ENCODE measurements at places on chromosomes 16 and 17.
A peak's percentile ranks its signal among the peaks of the same experiment; 100 is the strongest.

GRCh38 chr17:14616528-14616927, 315.6 kb downstream of the HS3ST3B1 start:
- DNase-seq, result peak; percentile 77

- no peak for DNase-seq
These were observed 57.2 kb upstream of the MGAT5B start for GRCh38 chr17:76810956-76811355.

DNA sequence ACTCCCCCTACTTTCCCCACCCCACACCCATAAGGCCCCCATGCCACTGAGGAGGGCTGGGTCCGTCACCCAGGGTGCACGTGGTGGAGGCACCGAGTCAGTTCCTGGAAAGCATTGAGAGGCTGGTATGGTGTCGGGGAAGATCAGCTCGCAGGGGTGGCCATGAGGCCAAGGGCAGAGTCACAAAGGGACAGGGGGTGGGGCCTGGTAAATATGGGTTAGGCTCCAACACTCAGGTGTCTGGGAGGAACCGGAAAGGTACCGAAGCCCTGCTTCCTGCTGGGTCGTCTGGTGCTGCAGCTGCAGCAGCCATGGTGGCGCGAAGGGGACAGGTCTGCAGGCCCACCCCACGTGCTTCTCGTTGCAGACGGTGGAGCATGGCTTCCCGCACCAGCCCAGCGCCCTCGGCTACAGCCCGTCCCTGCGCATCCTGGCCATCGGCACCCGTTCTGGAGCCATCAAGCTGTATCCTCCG, 30.2 kb downstream of the LLGL2 start:
- DNase-seq, result no peak

DNA sequence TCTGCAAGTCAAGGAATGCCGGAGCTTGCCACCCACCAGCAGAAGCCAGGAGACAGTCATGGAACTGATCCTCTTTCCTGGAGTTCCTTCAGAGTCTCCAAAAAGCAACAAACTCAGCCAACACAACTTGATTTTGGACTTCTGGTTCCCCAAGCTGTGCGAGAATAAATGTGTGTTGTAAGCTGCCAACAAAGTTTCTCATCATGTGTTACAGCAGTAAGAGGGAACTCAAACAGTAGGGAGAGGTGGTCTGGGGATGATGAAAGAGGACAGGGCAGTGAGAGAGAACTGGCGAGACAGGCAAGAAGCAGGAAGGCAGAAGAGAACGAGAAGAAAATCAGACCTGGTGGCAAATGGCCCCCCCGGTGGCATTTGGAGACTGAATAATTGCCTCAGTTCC, 204.9 kb downstream of the MAF start:
- no peak for DNase-seq

DNA sequence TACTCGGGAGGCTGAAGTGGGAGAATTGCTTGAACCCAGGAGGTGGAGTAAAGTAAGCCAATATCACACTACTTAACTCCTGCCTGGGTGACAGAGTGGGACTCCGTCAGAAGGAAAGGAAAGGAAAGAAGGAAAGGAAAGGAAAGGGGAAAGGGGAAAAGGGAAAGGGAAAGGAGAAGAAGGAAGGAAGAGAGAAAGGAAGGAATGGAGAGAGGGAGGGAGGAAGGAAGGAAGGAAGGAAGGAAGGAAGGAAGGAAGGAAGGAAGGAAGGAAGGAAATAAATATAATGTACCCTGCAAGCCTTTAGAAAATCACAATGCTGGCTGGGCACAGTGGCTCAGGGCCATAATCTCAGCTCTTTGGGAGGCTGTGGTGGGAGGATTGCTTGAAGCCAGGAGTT, 27.3 kb downstream of the SLC5A11 start:
- DNase-seq, result no peak

- no peak for DNase-seq
These were observed at the start of gene ASIC2 for GRCh38 chr17:33292981-33293867. Gene ASIC2, minus strand, starts transcription at chr17:33293295.

DNA sequence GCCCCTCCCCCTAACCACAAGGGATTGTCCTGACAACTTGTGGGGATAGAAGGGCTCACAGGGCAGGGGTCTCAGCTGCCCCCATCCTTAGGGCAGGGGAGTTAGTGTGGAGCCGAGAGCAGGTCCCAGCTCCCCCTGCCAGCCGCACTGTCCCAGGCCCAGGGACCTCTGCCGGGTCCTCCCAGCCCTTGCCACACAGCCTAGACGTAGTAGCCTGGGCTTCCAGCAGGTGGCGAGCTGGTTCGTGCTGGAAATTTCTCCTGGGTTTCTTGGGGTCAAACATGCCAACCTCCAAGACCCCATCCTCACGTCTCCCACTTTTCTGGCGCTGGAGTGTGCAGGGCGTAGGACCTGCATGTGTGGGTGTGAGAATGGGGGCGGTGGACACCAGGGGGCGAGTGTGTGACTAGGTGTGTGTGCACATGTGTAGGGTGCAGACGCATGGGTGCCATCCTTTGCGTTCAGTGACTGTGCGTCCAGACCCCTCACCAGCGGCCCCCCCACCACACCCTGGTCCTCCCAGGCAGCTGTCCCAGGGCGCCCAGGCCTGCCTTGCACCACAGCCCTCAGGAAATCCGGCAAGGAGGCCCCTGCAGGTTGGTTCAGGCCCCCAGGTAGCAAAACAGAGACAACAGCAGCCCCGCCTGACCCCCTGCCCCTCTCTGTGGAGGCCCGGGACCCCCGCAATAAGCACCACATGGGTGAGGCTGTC, 29.5 kb downstream of the SBK1 start:
- DNase-seq, result peak; percentile 20

GRCh38 chr16:28475221-28475620, 3.1 kb upstream of the NPIPB7 start:
- DNase-seq, result no peak

GRCh38 chr16:58264007-58264406, 30.8 kb downstream of the PRSS54 start:
- DNase-seq, result no peak

- DNase-seq, result no peak
These were observed 7.2 kb upstream of the NDRG4 start for GRCh38 chr16:58492735-58493134.

DNA sequence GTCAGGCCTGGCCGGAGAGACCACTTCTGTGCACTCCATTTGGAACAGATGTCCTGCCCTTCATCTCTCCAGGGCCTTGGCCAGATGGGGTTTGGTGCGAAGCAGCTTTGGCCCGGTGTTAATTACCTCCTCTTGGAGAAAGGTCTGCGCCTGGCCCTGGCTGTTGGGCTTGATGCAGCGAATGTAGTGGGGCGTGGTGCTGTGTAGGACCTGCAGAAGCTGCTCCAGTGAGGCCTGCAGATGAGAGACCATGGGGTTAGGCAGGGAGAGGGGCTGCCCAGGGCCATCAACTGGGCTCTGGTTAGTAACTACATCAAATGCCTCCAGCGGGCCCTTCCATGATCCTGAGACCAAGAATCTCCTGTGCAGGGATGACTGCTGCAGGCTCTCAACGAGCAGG, 18.7 kb downstream of the ZNHIT3 start:
- no peak for DNase-seq

DNA sequence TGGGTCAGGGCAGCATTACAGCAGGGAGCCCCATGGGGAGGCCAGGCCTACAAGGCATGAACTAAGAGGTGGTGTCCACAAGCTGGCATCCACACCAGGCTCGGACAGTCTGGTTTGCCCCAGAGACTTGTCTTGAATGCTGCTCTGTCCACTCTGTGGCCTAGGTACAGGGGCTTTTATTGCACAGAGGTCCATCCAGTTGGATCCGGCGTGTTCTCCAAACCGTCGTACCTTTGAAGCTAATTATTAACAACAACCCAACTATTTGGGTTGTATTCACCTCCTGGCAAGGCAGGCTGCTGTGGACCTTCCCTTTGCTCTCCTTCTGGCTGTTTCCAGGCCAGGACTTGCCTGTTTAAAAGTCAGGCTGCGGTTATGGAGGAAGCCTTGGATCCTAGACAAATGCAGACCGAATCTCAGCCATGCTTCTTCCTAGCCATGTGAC, 123.4 kb downstream of the CLEC16A start:
- DNase-seq, result no peak

DNA sequence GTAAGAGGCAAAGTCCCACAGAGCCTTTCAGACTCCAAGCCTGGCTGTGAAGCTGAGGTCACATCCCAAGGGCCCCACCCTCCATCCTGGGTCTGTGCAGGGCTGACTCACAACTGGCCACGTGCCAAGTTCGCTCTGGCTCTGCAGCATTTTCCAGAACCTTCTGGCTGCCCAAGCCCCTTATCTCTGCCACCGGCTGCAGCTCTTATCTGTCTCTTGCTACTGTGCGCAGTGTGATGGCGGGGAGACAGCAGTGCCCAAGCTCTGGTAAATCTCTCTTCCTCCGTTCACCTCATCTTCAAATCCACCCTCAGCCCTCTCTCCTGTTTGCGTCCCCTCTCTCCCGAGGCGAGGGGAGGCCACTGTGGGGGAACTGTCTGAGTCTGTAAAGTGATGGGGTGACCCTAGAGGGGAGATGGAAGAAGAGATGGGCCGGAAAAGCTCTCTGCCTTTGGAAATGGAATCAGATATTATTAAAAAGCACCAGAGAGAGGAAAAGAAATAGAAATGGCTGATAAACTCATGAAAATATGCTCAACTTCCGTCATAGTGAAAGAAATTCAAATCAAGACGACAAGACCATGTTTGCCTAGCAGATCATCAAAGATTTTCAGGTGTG, 162.7 kb upstream of the CDC42EP4 start:
- peak; percentile 21 for DNase-seq

DNA sequence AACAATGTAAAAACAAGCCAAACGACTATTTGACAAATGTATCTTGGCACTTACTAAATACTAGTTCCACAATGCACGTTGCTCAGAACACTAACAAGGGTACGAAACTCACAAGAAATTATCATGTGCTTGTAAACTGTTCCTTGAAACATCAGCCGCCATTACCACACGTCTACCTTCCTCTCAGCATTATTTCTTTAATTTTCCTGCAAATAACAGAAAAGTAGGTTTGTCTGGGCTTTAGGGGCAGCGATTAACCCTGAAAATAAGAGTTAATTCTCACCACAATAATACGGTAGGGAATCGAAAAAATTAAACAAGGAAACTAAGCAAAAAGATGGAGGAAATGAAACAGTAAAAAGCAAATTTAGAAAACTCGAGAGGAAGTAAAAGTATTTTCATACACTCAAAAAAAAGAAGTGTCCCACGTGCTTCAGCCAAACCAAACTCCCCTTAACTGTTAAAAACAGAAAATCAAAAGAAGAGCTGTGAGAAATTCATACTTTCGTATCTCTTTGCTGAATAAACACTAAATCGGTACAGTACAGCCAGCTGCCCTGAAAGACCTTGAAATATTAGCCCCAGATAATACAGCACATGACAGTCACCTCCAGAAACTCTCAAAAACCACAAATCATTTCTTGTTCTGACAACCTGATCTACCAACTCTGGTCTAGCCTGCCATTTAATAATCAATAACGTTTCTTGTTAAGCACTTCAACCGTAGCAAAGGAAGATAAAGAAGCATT, 1.2 kb downstream of the ARHGAP17 start:
- no peak for DNase-seq

DNA sequence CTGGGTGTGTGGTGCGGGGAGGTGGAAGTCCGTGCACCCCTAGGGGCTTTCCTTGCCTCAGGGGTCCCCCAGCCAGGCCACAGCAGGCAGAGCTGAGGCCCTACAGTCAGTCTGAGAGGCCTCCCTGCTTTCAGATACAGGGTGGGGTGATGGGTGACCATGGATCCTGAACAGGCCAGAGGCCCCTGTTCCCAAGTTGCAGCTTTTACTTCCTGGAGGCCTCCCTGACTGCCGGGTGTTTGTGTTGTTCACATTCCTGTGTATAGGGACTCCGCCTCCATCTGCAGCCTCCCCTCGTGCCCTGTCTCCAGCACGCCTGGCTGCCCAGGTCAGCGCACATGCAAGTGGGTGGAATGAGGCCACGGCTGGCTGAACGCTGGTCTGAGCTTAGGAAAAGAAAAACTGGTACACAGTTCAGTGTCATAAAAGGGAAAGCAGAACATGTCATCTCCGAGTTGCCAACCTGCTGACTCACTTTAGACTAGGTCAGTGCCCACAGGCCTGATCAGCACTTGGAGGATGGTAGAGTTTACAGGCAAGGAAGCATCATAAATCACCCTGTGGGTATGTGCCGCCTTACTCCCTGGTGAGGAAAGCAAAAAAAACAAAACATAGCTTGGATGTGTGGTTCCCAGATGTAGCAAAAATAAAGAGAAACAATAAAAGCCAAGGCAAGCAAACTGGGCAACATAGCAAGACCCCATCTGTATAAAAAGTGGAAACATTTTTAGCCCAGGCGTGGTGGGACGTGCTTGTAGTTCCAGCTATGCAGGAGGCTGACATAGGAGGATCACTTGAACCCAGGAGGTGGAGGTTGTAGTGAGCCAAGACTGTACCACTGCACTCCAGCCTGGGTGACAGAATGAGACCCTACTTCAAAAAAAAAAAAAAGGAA, 6.2 kb upstream of the SLC7A6 start:
- DNase-seq, result peak; percentile 81

GRCh38 chr17:2150806-2151205, 95.9 kb downstream of the HIC1 start:
- DNase-seq, result no peak

GRCh38 chr17:16282522-16282921, 65.5 kb downstream of the PIGL start:
- DNase-seq, result peak; percentile 93

GRCh38 chr16:49811644-49812334, 44.1 kb downstream of the ZNF423 start:
- DNase-seq, result no peak

DNA sequence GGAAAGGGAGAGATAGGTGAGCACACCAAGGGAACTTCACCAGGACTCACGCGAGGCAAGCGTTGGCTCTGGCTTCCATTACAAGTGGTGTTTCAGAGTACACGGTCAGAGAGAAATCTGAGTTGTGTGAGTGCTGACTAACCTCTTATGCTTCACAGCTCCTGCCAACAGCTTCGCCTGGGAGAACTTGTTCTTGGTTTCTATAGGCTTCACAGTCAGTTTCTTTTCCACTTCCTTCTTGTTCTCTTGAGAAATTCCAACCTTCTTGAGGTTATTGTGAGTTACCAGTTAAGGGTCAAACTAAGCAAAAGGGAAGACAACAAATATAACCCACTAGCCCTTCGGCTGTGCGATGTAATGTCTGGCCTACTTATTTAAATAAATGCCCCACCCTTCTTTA, 18.9 kb downstream of the PSME3IP1 start:
- no peak for DNase-seq
